ENCODE measurements at places on chromosomes 13 and 19. TPM values are rescaled to one million over a fixed set of nuclear protein-coding genes. Genes with fewer than 3 reads are reported as not detected.
A peak's percentile ranks its signal among the peaks of the same experiment; 100 is the strongest.

GRCh38 chr19:49921871-49922795, 6.9 kb upstream of the ATF5 start:
- DNase-seq = no peak

Gene FCGBP
- 11.8 TPM for total RNA-seq

DNA sequence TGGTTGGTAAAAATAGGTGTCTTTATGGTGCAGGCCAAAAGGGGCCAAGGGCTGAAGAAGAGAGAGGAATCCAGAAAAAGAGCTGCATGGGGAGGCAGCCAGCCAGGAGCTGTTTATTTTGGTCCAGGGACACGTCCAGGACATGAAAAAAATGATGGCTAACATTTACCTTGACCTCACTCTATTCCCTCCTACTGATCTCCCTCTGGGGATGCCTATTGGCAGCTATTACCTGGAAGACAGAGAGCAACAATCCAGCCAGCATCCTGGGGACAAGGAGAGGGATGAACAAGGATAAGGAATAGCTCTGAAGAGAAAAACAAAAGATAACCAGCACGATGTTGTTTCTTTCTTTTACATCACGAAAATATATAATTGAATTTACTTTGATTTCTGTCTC, 1599.6 kb downstream of the SLITRK5 start:
- no peak for DNase-seq

Gene ARHGAP45
- 8.7 TPM for total RNA-seq

GRCh38 chr13:20924758-20925394, 22.3 kb upstream of the XPO4 start:
- peak; percentile 52 for DNase-seq

Gene CEACAM20
- total RNA-seq = not detected
